ENCODE measurements at places on chromosomes 1 and 21. TPM values are rescaled to one million over a fixed set of nuclear protein-coding genes. Genes with fewer than 3 reads are reported as not detected.
A peak's percentile ranks its signal among the peaks of the same experiment; 100 is the strongest.

RGS8 gene
- not detected for total RNA-seq

GRCh38 chr1:203704120-203704519 lies 60.9 kb upstream of the LAX1 start:
- H3K4me3 ChIP-seq = no peak overlapping the region
- DNase-seq = no peak
- H3K27ac ChIP-seq = no peak overlapping the region
- H3K4me1 ChIP-seq = no peaks in the 10 kb centered on the region
- peaks cover 88% of the 10 kb centered on the region for H3K36me3 ChIP-seq

DNA sequence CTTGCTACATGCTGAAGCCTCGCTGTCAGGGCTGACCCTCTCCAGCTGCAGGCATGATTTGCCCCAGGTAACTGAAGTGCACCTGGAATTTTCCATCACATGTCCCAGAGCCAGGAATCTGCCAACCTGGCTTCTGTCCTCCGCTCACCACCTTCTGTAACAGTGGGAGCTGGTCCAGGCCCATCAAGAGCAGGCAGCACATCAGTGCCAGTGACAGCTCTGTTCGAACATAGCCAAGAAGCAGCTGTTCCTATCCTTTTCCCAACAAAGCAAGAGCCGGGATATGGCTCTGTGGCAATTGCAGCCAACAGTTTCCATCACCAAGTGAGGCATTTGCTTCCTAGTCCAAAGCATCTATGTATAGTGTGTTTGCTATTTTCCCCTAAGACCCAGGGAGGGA lies 42.2 kb upstream of the KANK4 start:
- no peaks in the 10 kb centered on the region for H3K36me3 ChIP-seq
- no peak for DNase-seq
- H3K27ac ChIP-seq = no peak overlapping the region
- H3K4me1 ChIP-seq = no peaks in the 10 kb centered on the region
- no peak overlapping the region for H3K4me3 ChIP-seq

IVL gene
- 213 TPM for total RNA-seq

GRCh38 chr1:76854255-76854654 lies 13.0 kb upstream of the ST6GALNAC5 start:
- H3K4me3 ChIP-seq = no peak overlapping the region
- no peaks in the 10 kb centered on the region for H3K4me1 ChIP-seq
- no peak overlapping the region for H3K27ac ChIP-seq
- H3K27me3 ChIP-seq = no peaks in the 10 kb centered on the region

GJB3 gene
- total RNA-seq = 233 TPM

DNA sequence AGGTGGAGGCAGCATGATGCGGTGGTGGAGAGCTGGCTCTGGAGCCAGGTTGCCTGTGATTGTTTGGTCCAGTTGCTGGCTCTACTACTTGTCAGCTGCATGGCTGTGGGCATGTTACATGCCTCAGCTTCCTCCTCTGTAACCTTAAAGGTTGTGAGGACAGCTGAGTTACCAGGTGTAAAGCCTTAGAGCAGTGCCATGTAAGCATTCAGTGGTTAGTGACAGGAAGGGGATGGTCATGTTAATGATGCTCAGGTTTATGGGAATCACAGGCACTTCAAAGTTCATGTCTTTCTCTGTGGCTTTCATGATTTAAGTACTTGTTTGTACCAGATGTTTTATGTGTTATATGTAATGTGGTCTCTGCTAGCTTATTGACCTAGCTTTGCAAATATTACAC lies 32.6 kb downstream of the PTGFRN start:
- H3K27ac ChIP-seq = no peak overlapping the region
- H3K36me3 ChIP-seq = peaks cover 43% of the 10 kb centered on the region
- DNase-seq = no peak
- H3K4me3 ChIP-seq = no peak overlapping the region
- H3K4me1 ChIP-seq = peaks cover 16% of the 10 kb centered on the region
- no peaks in the 10 kb centered on the region for H3K27me3 ChIP-seq

- no peaks in the 10 kb centered on the region for H3K27me3 ChIP-seq
- no peaks in the 10 kb centered on the region for H3K36me3 ChIP-seq
- no peak overlapping the region for H3K27ac ChIP-seq
- H3K4me3 ChIP-seq = no peak overlapping the region
- no peak for DNase-seq
Observed at GRCh38 chr1:32411261-32411660, 17.0 kb upstream of the BSDC1 start.

GABPB2 gene
- 20.6 TPM for total RNA-seq

TRIM67 gene
- not detected for total RNA-seq

OVAAL gene
- total RNA-seq = not detected

DNA sequence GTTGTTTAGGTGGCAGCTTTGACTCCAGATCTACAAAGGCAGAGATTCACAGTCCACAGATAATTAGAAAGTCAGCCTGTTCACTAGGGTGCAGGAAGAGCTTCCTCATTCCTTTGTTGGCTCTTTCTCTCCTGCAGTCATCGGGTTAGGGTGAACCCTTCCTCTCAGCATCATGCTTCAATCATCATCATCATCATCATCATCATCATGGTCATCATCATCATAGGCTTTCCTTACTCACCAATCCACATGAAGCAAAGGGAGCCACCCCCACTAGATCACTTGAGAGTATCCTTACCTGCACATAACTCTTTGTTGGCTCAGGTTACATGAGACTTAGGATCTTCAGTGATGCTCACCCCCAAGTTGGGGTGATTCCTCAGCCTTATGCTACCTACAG lies 19.0 kb downstream of the MPZ start:
- no peak overlapping the region for H3K27ac ChIP-seq
- peaks cover 3% of the 10 kb centered on the region for H3K4me1 ChIP-seq
- H3K36me3 ChIP-seq = no peaks in the 10 kb centered on the region

DNA sequence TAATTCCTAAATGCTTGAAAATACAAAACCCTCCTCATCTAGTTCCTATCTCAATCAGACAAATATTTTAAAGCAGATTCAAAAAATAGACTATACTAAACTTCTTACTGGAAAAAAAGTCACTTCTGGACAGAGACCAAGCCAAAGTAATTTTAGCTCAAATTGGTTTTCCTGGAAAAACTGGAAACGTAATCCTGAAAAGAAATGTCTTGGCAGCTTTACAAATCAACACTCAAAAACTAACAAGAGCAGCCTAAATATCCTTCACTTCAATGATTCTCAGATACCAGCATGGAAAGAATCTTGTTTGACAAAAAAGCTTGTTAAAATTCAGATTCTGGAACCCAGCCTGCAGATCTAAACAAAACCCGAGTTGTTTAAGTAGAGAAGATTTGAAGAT lies 9.1 kb upstream of the GPR88 start:
- no peak overlapping the region for H3K4me3 ChIP-seq
- no peak for DNase-seq
- no peak overlapping the region for H3K27ac ChIP-seq
- no peaks in the 10 kb centered on the region for H3K4me1 ChIP-seq

DNA sequence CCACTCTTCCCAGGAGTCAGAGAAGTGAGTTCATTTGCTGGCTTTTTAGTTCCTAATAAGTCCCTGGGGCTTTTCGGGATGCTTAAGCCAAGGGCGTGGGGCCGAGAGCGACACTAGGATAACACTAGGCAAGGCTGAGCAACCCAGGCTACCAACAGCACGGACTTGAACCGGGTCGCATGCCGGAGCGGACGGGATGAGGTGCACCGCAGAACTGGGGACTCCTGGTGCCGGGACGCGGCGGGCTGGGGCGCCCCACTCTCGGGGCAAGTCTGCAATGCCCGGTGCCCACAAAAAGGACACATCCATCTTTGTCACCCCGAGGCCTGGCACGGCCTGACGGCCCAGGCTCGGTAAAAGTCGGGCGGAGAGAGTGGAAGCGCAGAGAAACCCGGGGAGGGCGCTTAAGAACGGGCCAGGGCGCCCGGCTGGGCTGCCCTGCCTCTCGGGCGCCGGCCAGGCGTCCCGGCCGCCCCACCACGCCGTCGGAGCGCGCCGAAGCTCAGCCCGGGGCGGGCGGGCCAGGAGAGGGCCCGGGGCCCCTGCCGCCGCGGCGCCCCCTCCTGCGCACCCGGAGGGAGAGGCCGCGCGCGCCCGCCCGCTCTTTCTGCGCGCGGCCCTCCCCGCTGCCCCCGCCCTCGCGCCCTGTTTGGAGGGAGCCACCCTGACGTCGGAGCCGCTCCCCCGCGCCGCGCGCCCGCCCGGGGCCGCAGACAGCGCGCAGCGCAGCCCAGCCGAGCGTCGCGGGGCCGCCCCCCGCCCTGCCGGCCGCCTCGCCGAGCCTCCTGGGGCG lies at the start of gene NBL1:
NBL1 (plus strand) TSS at position 710 of the 793 bp plus-strand sequence. CDS start 10,720 bp downstream, outside the sequence.
- no peak for DNase-seq
- H3K27me3 ChIP-seq = no peaks in the 10 kb centered on the region
- no peaks in the 10 kb centered on the region for H3K36me3 ChIP-seq
- peak within 1 kb of the TSS; percentile 90 for H3K4me3 ChIP-seq
- peak within 1 kb of the TSS; percentile 95 for H3K27ac ChIP-seq
- H3K4me1 ChIP-seq = peaks cover 70% of the 10 kb centered on the region

RYR2 gene
- 1.2 TPM for total RNA-seq

DNA sequence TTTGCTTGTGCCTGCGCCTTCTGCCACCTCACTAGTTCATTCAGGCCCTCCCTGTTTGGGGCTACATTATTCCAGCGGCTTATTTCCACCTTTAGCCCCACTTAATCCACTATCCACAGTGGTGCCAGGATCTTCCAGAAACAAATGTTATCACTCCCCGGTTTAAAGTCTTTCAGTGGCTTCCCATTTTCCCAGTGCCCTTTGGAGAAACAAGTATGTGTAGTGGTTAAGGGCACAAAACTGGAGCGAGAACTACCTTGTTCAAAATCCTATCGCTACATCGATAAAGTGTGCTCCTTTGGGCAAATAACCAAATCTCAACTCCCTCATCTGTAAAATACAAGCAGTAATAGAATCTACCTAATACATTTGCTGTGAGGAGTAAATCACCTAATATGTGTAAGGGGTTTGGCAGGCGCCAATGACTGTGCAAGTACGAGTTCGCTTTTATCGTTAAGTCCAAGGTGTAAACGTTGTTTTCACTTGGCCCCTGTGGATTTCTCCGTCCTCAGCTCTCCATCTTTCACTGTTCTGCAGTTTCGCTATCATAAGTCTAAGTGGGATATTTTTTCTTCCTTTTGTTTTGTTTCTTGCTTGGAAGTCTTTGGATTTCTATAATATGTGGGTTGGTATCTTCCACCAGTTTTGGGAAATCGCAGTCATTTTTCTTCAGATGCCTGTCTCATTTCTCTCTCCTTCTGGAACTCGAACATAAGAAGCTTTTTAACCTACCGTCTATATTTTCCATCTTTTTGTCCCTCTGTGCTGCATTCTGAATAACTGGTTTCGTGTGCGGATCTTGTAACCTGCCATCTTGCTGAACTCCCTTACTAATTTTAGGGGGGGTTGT lies 844 bp upstream of the MEAF6 start:
- no peaks in the 10 kb centered on the region for H3K27me3 ChIP-seq
- peak overlapping the region; percentile 94 for H3K27ac ChIP-seq
- H3K36me3 ChIP-seq = peaks cover 10% of the 10 kb centered on the region
- peak overlapping the region; percentile 87 for H3K4me3 ChIP-seq

GRCh38 chr1:244837597-244838258 lies 2.3 kb downstream of the COX20 start:
- no peak overlapping the region for H3K4me3 ChIP-seq
- H3K4me1 ChIP-seq = peaks cover 31% of the 10 kb centered on the region
- peaks cover 34% of the 10 kb centered on the region for H3K36me3 ChIP-seq

ELF3 gene
- 10.8 TPM for total RNA-seq

- no peaks in the 10 kb centered on the region for H3K27me3 ChIP-seq
- no peak overlapping the region for H3K4me3 ChIP-seq
- no peak for DNase-seq
- no peaks in the 10 kb centered on the region for H3K4me1 ChIP-seq
- H3K27ac ChIP-seq = no peak overlapping the region
Observed at GRCh38 chr1:233759665-233760064, 144.8 kb upstream of the SLC35F3 start.

GRCh38 chr1:93140106-93140505 lies 40.1 kb downstream of the TMED5 start:
- H3K27ac ChIP-seq = no peak overlapping the region
- peaks cover 34% of the 10 kb centered on the region for H3K36me3 ChIP-seq
- peaks cover 6% of the 10 kb centered on the region for H3K4me1 ChIP-seq
- no peak overlapping the region for H3K4me3 ChIP-seq
- no peak for DNase-seq

SELENBP1 gene
- total RNA-seq = 67.5 TPM

BSND gene
- total RNA-seq = not detected

- H3K27ac ChIP-seq = no peak overlapping the region
- no peaks in the 10 kb centered on the region for H3K27me3 ChIP-seq
- peaks cover 26% of the 10 kb centered on the region for H3K36me3 ChIP-seq
- DNase-seq = no peak
Observed at GRCh38 chr1:19735440-19736127, 64.1 kb downstream of the TMCO4 start.

GRCh38 chr1:160154790-160155189 lies 3.4 kb downstream of the ATP1A4 start:
- H3K4me3 ChIP-seq = no peak overlapping the region
- no peaks in the 10 kb centered on the region for H3K4me1 ChIP-seq
- H3K27ac ChIP-seq = no peak overlapping the region
- no peaks in the 10 kb centered on the region for H3K27me3 ChIP-seq

GRCh38 chr1:58584082-58584895 lies 7.2 kb upstream of the TACSTD2 start:
- H3K36me3 ChIP-seq = no peaks in the 10 kb centered on the region
- H3K4me3 ChIP-seq = no peak overlapping the region
- no peaks in the 10 kb centered on the region for H3K27me3 ChIP-seq
- H3K4me1 ChIP-seq = peaks cover 30% of the 10 kb centered on the region
- DNase-seq = peak; percentile 72

Measured in suprapubic skin (tissue), 4 donors.